ENCODE measurements at places on chromosomes 12 and 14. TPM values are rescaled to one million over a fixed set of nuclear protein-coding genes. Genes with fewer than 3 reads are reported as not detected.

DNA sequence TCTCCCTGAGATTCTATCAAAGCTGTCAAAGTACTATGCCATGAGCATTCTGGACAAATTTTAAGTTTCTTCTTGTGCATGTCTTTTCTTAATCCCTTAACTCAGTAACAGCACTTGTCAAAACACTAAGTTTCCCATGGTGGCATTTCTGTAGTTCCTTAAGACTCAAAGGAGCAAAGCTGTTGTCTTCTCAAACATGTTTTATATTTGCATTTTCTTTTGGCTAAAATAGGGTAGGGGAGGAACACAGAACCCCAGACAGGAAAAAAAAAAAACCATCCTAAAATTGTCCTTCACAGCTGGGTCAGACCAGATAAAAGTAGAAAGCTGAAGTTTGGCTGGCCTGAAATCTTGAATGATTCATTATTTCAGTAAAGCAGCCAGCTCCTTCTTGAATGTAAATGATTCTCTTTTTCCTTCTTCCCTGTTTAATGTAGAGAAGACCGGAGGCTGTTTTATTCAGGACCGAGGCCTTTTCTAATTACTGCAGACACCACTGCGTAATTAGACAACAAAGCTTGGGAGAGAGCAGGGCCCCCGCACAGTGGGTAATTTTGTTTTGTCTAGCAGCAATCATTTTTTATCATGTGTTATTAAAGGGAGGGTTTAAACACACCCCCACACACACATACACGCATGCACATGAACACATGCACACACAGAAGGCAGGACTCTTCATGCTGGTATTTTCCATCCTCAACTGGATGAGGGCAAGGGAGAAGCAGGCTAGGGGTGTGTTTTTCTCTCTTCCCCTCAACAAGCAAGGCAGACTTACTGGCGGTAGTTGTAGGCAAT lies 51.0 kb downstream of the PAH start:
- no peaks in the 10 kb centered on the region for H3K27me3 ChIP-seq
- DNase-seq = no peak
- H3K4me3 ChIP-seq = no peak overlapping the region
- no peaks in the 10 kb centered on the region for H3K36me3 ChIP-seq
- H3K27ac ChIP-seq = no peak overlapping the region

GRCh38 chr14:68816183-68816942 lies 23.5 kb upstream of the ZFP36L1 start:
- no peaks in the 10 kb centered on the region for H3K36me3 ChIP-seq
- no peaks in the 10 kb centered on the region for H3K27me3 ChIP-seq
- peaks cover 24% of the 10 kb centered on the region for H3K4me1 ChIP-seq
- H3K27ac ChIP-seq = peak overlapping the region; percentile 92
- peak overlapping the region; percentile 38 for H3K4me3 ChIP-seq
- DNase-seq = peak; percentile 86

DNA sequence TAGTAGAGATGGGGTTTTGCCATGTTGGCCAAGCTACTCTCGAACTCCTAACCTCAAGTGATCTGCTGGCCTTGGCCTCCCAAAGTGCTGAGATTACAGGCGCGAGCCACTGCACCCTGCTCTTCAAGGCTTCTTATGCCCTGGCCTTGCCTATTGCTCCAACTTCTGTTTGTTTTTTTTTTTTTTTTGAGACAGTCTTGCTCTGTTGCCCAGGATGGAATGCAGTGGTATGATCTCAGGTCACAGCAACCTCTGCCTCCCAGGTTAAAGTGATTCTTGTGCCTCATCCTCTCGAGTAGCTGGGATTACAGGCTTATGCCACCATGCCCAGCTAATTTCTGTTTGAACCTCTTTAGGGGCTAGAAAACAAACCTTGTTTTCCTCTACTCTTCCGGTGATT lies 6.0 kb upstream of the ABCD4 start:
- no peak overlapping the region for H3K4me3 ChIP-seq
- H3K27me3 ChIP-seq = peaks cover 14% of the 10 kb centered on the region
- no peaks in the 10 kb centered on the region for H3K36me3 ChIP-seq
- no peak overlapping the region for H3K27ac ChIP-seq
- H3K4me1 ChIP-seq = no peaks in the 10 kb centered on the region

DNA sequence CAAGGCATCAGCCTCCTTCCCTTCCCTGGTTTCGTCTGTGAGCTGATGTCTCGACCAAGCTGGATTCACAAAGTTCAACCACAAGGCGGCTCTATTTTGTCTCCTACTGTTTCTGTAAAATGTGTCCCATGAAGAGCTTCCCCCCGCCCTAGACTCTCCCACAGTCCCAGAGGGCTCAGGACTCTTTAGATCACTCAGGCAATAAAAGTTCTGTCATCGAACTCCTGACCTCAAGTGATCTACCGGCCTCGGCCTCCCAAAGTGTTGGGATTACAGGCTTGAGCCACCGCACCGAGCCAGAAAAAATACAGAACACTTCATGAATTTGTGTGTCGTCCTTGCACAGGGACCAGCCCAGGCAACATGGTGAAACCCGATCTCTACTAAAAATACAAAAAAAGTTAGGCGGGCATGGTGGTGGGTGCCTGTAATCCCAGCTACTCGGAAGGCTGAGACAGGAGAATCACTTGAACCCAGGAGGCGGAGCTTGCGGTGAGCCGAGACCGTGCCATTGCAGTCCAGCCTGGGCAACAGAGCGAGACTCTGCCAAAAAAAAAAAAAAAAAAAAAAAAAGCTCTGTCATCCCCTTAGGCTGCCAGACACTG lies 149.4 kb downstream of the BCL11B start:
- no peaks in the 10 kb centered on the region for H3K4me1 ChIP-seq
- no peak overlapping the region for H3K4me3 ChIP-seq
- H3K36me3 ChIP-seq = no peaks in the 10 kb centered on the region
- no peak overlapping the region for H3K27ac ChIP-seq
- no peak for DNase-seq

GRCh38 chr12:9345171-9345570 lies 137.0 kb upstream of the PZP start:
- no peak overlapping the region for H3K4me3 ChIP-seq
- H3K4me1 ChIP-seq = no peaks in the 10 kb centered on the region
- no peaks in the 10 kb centered on the region for H3K36me3 ChIP-seq
- no peak overlapping the region for H3K27ac ChIP-seq

DNA sequence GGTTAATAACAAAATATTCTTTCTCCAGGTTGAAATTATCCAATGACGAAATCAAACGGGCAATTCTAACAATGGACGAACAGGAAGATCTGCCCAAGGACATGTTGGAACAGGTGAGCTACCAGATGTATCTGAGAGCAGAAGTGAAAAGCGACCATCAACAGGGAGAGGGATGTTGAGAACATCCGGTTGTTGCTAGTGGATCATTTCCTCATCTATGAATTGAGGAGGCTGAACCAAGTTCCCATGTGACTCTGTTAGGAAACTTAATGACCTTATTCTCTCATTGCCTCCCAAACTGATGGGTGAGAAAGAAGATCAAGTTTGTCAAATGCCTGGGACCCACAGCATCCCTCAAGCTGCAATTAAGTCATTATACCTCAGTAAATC lies 117.7 kb downstream of the GPR135 start:
- no peak overlapping the region for H3K4me3 ChIP-seq
- no peaks in the 10 kb centered on the region for H3K27me3 ChIP-seq
- peaks cover 6% of the 10 kb centered on the region for H3K4me1 ChIP-seq
- H3K36me3 ChIP-seq = peaks cover 8% of the 10 kb centered on the region
- no peak for DNase-seq

GRCh38 chr14:51365241-51365965 lies 125.4 kb downstream of the TMX1 start:
- DNase-seq = no peak
- H3K4me1 ChIP-seq = peaks cover 9% of the 10 kb centered on the region
- H3K27ac ChIP-seq = no peak overlapping the region
- H3K36me3 ChIP-seq = no peaks in the 10 kb centered on the region

DNA sequence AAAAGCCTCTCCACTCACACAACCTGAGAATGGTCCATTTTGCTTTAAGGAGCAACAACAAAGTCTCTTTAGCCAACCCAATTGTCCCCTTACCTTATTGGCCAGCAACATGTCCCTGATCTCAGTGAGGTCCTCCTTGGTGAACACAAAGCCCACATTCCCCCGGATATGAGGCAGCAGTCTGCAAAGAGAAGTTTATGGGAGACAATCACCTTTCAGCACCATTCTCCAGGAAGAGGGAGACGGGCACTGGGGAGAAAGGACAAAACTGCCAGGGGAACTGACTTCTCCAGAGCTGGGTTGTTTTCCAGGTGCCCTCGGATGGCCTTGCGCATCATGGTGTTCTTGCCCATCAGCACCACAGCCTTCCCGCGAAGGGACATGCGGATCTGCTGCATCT lies 1.9 kb downstream of the RPLP0 start:
- no peak for DNase-seq
- no peak overlapping the region for H3K4me3 ChIP-seq
- H3K27me3 ChIP-seq = no peaks in the 10 kb centered on the region
- no peak overlapping the region for H3K27ac ChIP-seq
- H3K36me3 ChIP-seq = peaks cover 38% of the 10 kb centered on the region

Gene ERO1A
- total RNA-seq = 44.6 TPM

Gene MIP
- total RNA-seq = not detected

Gene LIN7A
- 23.9 TPM for total RNA-seq

All from IMR-90 (cell line).